ENCODE measurements at places on chromosomes 1 and 21.

- DNase-seq, result peak; percentile 79
Measured at GRCh38 chr1:161736335-161736969, 13.1 kb upstream of the DUSP12 start.

GRCh38 chr1:48875552-48876329, 99.0 kb upstream of the BEND5 start:
- DNase-seq, result no peak

- no peak for DNase-seq
Measured at GRCh38 chr1:119040489-119040888, 52.3 kb upstream of the TBX15 start.

GRCh38 chr21:44834951-44835646, 17.2 kb upstream of the SUMO3 start:
- DNase-seq, result no peak

GRCh38 chr1:50106095-50106761, 2.5 kb upstream of the ELAVL4 start:
- no peak for DNase-seq

- peak; percentile 89 for DNase-seq
Measured at GRCh38 chr1:12296623-12297022, 66.8 kb downstream of the VPS13D start.

DNA sequence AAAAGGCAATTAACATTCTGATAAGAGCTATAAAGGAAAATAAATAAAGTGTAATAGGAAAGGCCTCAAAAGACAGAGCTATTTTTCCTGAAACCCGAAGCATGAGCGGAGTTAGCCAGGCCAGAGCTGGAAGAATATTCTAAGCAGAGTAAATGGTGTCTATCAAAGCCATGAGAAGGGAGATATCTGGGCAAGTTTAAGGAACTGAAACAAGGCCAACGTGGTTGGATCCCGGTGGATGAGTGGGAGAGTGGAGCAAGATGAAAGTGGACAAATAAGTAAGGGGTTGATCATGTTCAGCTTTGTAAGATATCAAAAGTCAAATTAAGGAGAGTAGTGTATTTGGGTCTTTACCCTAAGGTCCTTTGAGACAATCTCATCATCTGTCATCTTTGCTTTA, 234.0 kb downstream of the TM2D1 start:
- peak; percentile 33 for DNase-seq

- DNase-seq, result no peak
Measured at GRCh38 chr1:180946541-180947498, 34.1 kb downstream of the KIAA1614 start.

DNA sequence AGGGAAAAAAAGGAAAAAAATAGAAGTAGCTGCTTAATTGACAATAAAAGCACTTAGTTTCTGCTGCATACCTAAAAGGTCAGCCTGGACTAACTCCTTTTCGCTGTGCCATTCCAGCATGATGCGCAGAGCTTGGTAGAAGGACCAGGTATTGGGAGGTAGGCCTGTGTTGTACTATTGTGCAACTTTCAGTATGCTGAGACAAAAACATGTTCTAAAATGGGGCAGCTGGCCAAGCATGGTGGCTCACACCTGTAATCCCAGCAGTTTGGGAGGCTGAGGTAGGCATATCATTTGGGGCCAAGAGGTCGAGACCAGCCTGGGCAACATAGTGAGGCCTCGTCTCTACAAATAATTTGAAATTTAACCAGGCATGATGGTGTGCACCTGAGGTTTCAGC, 15.0 kb upstream of the SCCPDH start:
- no peak for DNase-seq

DNA sequence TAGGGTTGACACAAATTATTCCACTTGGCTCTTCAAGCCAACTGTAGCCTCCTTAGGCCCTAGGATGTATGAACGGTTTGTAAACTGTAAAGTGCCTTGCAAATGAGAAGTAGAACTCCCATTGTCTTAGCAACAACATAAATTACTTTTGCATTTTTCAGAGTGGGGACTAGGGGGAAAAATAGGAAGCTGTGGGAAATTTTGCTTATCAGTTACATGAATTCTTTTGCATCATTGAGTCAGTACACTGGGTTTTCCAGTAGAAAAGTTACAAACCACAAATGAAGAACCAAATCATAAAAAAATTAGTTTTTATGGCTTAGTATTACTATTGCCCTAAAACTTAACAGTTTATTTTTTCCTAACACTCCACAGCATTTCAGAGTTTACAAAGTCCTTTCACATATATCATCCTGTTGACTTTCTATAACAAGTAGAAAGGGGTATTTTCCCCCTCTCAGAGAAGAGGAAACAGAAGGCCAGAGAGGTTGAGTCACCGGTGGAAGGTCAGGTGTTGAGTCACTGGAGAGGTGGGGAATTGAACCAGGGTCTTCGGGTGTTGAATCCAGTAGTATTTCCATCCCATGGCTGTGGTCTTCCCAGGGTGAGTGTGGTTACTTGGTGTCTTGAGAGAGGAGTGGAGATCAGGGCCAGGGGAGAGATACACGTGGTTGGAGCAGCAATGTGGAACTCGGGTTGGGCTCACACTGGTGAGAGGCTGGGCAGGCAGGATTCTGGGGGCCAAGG, 71.9 kb upstream of the USP24 start:
- DNase-seq, result peak; percentile 47

DNA sequence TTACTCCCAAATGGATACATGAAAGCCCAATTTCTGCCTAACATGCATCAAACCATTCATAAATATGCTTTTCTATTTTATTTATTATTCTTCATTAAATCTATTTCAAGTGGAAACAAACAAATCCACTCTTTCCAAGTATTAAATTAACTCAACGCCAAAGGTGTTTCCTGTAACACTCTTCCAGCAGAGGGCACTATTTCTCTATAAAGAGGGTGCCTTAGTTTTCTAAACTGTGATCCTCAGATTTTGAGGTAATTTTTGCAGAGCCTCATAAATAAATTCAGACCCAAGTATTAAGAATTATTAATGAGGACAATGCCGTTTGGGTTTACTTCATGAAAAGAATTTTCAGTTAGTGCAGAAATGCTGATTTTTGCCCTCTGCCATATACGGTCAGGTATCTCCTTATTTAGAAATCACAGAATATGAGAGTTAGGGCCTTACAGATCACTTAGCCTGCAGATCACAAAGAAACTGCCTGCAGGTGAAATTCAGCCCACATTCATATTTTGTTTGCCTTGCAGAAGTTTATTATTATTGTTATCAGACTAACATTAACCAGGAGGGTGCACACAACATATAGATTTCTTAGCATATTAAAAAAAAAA, 40.1 kb upstream of the MYSM1 start:
- peak; percentile 74 for DNase-seq

- DNase-seq, result no peak
Measured at GRCh38 chr1:25566730-25567341, 23.4 kb downstream of the LDLRAP1 start.

DNA sequence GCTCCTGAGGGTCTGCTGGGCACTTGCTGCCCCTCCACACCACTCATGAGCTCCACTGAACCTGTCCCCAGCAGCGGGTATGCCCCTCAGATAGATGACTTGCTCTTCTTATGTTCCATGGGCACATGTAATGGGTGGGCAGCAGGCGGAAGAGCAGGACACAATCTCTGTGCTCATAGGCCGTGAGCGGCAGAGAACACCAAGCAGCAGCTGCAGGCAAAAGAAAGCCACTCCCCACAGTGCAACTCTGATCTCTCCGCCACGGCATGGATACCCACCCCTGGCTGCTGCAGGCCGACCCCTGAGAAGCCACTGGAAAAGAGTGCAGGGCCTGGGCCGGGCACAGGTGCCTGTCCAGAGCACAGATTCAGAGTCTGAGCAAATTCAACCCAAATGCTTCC, 135.2 kb upstream of the RUNX3 start:
- no peak for DNase-seq

DNA sequence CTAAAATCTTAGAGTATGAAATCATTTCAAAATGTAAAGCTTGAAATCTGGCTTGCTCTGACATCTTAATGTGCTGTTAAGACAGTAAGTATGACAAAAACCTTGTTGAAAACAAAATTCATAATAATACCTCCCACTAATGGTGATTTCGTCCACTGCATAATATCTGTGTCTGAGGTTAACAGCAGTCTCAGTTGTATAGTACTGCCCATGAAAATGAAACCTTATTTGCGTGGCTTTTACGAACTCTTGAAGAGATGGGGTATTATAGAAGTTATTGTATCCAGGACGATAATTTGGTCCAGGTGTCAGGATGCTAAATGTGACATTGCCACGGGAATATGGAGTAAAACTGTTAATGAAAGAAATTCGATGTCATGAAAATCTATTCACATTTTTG, 99.9 kb downstream of the USH2A start:
- no peak for DNase-seq

GRCh38 chr1:201149400-201149799, 4.9 kb downstream of the TMEM9 start:
- DNase-seq, result peak; percentile 36

DNA sequence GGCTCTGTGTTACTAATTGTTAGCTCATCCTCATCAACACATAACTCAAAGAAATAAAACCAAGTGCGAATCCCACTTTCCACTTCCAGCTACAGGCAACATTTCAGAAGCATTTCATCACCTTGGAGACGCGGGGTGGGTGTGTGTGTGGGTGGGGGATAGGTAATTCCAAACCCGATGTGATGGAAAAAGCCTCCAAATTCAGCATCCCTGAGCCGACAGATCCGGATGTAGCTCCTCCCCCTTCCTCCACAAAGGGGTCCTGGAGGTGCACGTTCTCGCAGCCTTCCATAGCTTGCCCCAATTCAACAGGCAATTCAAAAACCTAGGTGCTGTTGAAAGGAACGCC, 486 bp downstream of the HSPA13 start:
- peak; percentile 9 for DNase-seq

GRCh38 chr21:27648560-27648959, 681.7 kb upstream of the ADAMTS5 start:
- no peak for DNase-seq

GRCh38 chr1:239547987-239548386, 161.6 kb downstream of the CHRM3 start:
- peak; percentile 20 for DNase-seq

- no peak for DNase-seq
Measured at GRCh38 chr1:179803104-179803503, 60.0 kb downstream of the FAM163A start.

- DNase-seq, result peak; percentile 30
Measured at GRCh38 chr1:183993132-183993531, 44.4 kb downstream of the COLGALT2 start.

DNA sequence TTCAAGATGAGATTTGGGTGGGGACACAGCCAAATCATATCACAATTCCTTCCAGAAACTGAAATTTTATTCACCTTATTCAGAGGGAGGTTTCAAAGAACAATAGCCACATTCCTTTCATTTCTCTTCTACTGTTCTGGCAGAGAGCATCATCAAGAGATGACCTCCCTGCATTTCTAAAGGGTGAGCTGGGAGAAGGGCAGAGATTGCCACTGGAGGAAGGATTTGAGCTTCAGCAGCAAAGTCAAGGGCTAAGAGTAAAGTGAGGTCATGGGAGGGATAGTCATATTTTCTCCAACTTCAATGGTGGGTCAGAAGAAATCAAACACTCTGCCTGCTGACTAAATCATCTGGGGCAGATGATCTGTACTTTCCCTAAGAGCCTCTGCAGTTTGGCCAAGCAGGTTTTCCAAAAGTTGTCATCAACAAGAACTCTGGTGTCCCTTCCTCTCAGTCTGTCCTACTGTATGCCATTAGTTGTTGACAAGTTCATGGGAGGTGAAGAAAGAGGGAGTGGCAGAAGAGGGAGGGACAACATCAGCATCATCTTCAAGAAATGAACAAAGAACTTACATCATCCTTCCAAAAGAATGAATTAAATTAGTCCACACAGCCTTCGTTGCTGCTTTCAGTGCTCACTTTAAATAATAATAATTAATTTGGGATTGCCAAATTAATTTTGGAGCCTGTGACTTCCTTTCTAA, 298.3 kb downstream of the ASTN1 start:
- no peak for DNase-seq

DNA sequence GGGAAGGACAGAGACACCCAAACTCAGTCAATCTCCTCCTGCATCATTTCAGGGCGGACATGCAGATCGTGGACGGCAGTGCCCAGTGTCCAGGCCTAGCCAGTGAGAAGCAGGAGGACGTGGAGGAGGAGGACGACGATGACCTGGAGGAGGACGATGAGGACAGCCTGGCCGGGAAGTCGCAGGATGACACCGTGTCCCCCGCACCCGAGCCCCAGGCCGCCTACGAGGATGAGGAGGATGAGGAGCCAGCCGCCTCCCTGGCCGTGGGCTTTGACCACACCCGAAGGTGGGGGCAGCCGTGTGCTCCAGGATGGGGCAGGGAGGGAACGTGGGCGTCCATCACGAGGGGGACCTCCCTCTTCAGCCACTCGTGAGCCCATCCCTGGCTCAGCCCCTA, 23.6 kb upstream of the ARHGEF16 start:
- no peak for DNase-seq

DNA sequence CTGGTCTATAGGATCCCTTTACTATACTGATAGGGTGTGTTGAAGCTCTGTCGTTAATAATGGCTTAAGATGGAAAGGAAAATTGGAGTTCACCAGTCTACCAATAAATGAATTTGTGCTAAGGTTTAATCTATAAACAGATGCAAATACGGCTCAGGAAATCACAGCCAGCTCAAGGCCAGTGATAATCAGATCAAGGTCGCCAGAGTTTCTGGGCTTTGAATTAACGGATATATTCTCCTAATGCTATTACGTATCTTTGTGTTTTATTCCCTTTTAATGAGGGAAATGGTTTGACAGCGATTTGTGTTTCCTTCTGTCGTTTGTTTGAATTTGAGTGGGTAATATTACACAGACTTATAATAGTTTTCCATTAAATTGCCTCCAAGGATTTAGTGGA, 279.6 kb downstream of the BACH1 start:
- DNase-seq, result no peak

GRCh38 chr21:42578761-42579415, 65.2 kb downstream of the SLC37A1 start:
- no peak for DNase-seq

DNA sequence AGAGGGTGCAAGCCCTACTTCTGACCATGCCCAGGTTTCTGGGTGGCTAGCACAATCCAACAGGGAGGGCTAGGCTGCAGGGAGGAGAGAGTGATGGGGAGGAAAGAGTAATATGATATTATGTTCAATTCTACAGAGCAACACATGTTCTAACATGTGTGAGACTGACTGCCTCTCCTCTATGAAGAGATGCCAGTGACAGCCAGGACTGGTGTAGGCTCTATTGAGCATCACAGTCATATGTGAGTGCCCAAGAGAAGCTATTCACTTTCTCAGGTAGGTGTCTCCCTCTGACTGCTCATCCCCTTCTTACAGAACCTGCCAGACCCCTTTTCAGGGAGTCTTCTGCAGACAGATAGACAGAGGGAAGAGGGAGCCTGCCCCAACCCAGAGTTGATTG, 446.1 kb downstream of the SIPA1L2 start:
- DNase-seq, result no peak

DNA sequence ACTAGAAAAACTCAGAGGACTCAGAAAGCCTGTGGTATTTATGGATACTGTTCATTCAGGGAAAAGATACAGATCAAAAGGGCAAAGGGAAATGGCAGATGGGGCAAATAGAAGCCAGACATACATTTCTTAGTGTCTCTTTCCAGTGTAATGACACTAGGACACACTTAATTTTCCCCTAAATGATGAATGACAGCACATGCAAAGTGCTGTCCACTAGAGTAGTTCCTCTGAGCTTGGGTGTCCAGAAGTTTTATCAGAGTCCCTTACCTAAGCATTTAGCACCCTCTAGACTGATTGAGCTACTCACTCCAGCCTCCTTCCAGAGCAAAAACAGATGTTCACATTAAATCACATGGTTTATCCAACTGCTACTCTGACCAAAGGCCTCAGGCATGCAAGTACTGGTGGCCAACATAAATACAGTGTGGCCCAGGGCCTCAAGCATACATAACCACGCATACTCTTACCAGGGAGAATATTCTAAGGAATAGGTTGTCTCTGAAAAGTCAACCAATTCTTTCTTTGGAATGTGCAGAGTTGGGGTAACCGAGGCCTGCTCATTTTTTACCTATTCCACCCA, 166.9 kb downstream of the NCAM2 start:
- DNase-seq, result no peak
